ENCODE measurements at places on chromosomes 2 and 18.

GRCh38 chr2:38074764-38075506 lies 1.0 kb downstream of the CYP1B1 start:
- no peak for DNase-seq

DNA sequence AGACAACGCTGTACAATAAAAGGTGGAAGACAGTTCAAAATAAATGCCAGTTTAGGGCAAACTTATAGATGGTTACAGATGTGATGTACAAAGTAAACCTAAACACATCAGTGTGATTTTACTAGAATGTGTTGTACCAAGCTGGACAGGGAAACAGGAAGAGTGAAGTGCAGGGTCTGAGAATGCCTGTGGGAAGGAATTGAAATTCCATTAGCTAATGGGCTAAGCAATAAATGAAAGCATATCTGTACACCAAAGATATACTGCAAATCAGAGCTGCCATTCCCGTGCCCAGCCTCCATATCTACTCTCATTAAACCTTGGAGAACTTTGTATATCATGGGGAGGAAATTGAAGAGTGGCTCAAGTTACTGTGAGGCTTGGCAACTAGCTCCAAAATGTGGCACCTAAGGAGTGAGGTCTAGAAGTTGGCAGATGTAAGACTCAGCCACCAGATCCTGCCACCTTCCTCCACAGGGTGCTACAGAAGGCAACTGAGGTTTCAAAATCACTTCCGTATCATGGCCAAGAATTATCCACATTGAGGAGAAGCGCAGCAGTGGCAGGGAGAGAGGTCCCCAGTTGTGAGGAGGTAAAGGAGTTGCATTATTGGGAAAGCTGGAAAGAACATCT lies 277.8 kb downstream of the TCF4 start:
- DNase-seq, result no peak

- no peak for DNase-seq
These were observed 600.5 kb upstream of the SYT4 start for GRCh38 chr18:43877616-43878321.

DNA sequence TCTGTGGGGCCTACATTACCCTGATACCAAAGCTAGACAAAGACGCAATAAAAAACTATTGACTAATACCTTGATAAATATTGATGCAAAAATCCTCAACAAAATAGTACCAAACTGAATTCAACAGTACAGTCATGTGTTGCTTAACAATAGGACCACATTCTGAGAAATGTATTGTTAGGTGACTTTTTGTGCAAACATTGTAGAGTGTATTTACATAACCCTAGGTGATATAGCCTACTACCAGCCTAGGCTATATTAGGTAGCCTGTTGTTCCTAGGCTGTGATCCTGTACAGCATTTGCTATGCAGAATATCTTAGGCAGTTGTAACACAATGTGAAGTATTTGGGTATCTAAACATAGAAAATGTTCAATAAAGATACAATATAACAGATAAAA lies 36.7 kb downstream of the CCDC138 start:
- DNase-seq, result no peak

DNA sequence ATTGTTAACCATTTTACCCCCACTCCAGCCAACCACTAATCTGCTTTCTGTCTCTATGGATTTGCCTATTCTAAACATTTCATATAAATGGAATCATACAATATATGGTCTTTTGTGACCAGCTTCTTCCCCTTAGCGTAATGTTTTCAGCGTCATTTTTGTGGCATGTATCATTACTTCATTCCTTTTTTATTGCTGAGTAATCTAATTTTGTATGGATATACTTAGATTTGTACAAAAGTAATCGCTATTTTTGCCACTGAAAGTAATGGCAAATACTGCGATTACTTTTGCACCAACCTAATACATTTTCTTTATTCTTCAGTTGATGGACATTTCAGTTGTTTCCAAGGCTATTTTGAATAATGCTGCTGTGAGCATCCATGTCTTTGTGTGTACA lies 227.6 kb downstream of the WDR7 start:
- DNase-seq, result no peak

GRCh38 chr2:71923143-71923525 lies 224.5 kb downstream of the CYP26B1 start:
- DNase-seq, result no peak

GRCh38 chr2:241803387-241804325 lies 5.3 kb upstream of the NEU4 start:
- DNase-seq, result no peak

DNA sequence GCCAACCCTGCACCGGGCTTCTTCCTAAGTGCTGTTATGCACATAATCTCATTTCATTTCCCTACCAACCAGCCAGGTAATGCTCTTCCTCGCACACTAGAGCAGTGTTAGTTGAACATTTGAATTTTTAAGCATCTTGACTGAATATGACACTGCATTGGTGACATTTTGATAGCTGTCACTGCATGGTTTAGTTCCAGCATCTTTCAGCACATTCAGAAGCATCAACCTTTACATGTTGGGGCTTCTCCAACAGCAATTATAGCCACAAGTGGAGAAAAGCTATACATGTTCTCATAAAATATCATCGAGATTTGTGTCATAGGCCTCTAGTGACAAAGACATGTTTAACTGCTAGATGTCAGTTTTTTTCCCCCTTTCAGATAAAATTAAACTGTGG lies 230.1 kb upstream of the FOSL2 start:
- no peak for DNase-seq

DNA sequence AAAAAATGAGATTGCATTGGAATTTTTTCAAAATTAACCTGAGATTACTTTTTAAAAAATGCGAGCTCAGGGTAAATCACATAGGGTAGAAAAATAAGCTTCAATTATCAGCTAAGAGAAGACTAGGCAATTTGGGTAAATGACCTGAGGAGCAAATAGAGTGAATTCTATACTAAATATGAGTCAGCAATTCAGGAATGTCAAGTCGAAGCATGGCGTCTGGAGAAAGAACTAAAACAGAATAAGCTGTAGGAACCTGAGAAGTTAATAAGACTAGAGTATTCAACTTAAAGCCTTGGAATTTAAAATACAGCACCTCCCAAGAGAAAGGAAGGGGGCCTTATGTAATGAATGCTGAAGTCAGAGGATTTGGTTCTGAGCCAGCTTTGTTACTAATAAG lies 487.0 kb downstream of the SUCLG1 start:
- no peak for DNase-seq

DNA sequence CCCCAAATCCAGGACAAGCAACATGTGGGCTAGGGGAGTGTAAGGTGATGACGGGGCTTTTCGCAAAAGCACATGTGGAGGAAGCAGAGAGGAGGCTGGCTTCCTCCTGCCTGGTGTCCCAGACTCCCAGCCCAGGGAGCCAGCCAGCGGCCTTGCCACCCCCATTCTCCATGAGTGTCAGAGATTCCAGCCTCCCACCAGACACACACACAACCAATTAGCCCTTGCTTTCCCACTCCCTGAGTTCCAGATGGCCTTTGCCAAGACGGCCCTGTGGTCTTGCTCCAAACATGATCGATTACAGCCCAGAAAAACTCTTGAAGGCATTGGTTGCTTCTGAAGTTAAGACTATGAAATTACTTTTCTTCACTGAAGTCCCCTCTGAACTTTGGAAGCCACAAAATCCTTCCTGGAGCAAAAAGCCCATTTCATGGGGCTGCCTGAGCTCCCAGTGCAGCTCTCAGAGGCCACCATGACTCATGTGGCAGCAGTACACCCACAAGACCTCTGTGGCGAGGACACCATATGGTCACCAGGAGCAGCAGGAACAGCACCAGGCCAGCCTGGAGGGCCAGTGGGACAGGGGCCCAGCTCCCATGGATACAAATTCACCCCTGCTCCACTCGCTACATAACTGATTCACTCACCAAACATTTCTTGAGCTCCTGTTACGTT lies 69.1 kb upstream of the PID1 start:
- no peak for DNase-seq

DNA sequence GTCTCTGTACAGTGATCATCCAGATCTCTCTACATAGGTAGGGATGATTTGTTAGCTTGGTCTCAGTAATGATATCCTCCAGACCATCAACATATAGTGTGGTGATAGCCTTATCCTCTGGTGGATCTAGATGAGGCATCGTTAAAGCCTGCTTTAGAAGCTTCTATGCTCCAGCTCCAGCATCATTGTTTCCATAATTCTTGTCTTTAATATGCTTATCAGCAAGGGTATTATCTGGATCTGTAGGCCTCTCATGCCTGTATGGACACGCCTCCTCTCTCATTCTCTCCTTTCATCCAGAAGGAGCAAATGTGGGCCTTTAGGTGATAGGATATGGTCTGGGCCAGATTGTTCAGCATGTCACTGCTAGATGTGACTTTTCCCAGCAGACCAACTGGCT lies 234.5 kb upstream of the CHST9 start:
- DNase-seq, result no peak

- DNase-seq, result no peak
These were observed 20.7 kb downstream of the GNLY start for GRCh38 chr2:85714841-85715240.

DNA sequence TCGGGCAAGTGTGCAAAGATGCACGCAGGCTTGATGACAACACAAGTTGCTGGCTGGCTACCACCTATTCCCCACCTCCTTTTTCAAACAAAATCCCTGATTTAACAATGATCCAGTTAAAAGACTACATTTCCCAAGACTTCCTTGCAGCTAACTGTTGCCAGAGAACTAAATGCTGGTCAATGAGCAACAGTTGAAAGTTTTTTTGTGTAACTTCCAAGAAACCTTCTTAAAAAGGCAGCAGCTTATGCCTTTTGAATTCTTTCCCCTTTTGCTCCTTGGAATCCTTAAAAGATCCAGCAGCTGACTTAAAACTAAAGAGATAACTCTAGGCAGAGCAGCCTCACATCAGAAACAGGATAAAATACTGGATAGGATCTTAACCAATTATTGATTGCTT lies 38.5 kb downstream of the NPHP1 start:
- DNase-seq, result no peak

GRCh38 chr2:109499566-109499965 lies 114.2 kb downstream of the SEPTIN10 start:
- DNase-seq, result no peak

DNA sequence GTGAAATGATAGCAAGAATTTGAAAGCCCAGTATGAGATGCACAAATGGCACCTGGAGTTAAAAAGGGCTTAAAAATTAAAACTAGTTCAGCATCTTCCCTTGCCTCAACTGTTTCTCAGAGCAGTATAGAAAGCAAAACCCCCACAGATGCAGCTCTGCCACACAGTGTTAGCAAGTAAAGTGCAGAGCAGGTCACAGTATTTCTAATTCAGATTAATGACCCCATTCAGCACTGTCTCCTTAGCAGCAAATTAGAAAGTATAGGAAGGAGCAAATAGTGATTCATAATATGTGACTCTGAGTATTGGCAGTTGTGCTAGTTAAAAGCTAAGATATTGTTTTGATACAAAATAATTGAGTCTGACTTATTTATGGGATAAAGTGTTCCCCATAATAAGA lies 73.8 kb upstream of the CCDC85A start:
- DNase-seq, result no peak
